Activated CD4-positive, alpha-beta T cell treated with anti-CD3 and anti-CD28 coated beads for 48 hours (primary cell): ENCODE measurements at places on chromosomes 5 and 9.

- no peak for DNase-seq
Measured at GRCh38 chr5:134637116-134637721, 4.6 kb upstream of the SAR1B start.

DNA sequence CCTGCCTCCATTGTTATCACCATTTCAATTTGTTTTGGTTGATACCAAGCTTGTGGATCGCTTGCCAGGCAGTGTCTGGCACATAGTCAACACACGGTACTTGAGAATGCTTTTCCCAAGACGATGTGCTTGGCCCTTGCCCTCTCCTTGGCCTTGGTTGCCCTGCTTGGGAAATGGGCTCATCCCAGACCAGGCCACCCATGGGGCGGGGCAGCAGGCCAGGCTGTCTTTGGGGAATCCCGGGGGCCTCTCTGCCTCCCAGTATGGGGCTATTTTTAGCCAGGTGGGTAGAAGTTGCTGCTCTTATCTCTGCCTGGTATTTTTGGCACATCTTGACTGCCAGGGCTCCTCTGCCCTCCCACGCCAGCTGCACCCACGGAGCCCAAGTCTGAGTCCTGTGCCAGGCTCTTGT is 49.9 kb downstream of the LMX1B start:
- DNase-seq: no peak

- DNase-seq: no peak
Measured at GRCh38 chr9:20597862-20598261, 24.4 kb downstream of the MLLT3 start.

DNA sequence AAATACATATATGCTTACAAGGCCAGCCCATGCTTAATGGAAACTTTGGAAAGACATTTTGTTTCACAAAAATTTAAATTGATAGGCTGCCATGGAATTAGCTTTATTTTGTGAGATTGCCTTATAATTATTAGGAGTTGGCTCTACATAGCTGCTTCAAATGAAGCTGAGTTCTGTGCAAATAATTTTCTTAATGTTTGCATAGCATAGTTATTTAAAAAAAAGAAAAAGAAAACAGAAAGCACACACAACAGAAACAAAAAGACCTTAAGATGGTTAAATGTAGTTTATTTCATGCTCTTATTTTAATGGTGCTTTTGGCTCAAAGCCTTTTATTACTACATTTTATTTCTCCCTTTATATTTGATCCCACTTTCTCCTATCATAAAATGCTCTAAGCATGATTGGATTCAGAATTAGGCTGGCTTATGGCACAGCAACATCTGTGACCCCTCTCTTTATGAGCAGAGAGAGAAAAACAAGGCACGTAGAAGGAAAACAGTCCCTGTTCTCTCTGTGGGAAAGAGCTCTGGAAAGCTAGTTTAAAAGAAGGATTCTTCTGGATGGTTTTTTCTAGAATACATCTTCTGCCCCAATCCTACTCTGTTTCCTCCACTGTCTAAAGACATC is 530.5 kb downstream of the NTRK2 start:
- DNase-seq: no peak

DNA sequence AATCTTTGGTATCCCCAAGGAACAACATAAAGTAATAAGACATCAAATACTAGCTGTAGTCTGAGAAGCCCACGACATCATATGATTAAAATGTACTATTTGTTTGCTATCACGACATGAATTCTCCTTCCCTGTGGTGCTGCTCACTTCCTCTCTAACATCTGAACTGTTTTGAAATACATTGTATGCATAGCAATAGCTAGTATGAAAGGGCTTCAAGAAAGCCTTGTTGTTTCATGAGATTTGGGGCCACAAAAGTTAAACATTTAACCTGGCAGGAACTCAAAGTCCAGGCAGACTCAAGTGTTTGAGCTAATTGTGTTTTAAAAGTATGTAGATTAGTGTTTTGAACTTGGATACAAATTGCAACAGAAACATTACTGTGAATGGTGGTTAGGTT is 237.4 kb upstream of the PTGER4 start:
- no peak for DNase-seq

GRCh38 chr9:104278929-104279496 is 184.9 kb downstream of the SMC2 start:
- DNase-seq: no peak

DNA sequence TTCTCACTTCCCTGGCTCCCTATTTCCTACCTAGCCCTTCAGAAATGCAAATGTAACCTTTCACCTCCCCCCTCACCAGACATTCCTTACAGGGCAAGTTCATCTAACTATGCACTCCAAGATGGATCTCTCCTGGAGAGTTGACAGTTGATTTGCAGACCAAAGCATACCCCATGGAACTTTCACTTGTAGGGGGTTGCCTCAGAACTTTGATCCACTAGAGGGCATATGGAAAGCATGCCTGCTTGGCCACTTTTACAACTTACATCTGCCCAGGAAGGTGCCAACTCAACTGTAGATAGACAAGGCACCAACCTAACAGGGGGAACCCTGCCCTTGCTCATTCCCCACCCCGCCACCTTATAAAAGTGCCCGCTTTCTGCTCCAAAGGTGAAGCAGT is 187.8 kb downstream of the NXNL2 start:
- DNase-seq: no peak

DNA sequence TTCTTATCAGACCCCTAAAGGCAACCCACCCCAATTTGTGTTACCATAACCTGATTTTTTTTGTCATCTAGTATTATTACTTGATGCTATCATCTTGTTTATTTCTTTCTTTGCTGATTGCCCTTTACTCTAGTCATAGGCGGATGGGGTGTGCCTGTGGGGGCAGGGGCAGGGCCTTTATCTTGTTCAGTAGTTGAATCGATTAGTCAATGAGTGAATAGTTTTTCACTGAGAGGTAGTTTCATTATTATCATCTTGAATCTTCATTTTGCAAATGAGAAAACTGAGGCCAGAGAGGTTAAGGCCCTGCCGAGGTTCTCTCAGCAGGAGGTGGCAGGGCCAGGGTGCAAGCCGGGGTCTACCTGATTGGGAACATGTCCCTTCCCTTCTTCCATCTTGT is 9.4 kb upstream of the GM2A start:
- peak; percentile 55 for DNase-seq

GRCh38 chr5:105817416-105817815 is 1853.3 kb downstream of the EFNA5 start:
- no peak for DNase-seq

DNA sequence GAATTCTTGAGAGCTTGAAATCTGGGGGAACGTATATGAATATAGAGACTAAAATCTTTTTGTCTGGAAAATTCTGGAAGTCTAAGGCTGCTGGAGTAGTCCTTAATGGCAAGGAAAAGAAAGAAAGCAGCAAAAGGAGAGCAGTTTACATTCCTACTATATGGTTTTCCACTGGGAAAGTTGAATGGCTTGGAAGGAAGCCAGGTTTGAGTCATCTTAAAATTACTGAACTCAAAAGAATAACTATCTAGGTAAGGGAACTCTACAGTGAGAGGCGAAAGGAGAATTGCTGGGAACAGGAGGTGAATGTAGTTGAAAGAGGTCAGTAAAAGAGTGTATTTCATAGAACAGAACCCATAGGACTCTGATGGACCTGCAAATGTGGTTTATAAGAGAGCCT is 258.1 kb upstream of the EDIL3 start:
- DNase-seq: no peak

DNA sequence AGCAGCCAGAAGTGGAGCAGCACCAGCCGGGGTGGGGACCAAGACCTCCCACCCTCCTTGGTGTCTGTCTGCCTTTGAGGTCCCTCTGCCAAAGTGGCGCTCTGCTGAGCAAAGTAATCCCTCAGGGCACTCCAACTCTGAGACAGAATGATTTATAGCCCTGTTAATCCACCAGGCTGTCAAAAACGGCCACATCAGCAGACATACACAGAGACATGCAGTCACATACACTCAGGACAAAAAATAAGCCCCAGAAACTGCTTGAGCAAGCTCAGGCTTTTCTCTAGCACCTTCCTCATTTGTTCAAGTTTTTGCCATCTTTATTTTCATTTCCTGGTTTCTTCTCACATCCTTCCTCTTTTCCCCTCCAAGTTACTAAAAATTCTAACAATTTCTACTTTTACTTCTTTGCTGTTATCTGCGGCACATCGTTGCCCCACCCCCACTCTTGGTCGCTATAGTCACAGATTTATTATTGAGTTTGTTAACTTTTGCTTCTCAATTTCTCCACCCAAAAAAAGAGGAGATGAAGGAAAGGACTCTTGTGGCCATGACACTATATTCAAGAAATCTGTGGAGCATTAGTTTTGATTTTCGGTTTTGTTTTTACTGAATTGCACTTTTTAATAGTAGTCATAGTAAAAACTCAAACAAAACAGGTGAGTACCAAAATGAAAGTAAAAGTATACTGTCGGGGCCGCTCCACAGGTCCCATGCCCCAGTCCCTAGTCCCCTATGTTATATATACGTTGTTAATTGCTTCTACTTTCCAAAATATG is 17.4 kb upstream of the ADRB2 start:
- peak; percentile 41 for DNase-seq

GRCh38 chr5:55319491-55319890 is 11.7 kb downstream of the MTREX start:
- no peak for DNase-seq

DNA sequence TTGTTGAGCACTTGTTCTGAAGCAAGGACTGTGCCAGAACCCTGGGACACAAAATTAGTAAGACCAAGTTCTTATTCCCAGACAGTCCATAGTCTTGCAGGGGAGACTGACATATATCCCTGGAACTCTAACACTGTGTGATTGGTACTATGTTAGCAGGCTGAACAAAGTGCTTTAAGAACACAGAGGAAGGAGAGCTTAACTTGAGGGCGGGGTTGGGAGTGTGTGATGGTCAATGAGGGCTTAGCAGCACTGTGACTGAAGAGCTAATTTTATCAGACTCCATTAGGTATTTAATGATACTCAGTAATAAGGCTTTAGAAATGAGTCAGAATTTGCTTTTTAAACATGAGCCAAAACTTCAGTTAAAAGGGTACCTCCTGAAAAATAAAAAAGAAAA is 14.9 kb upstream of the SPATA24 start:
- DNase-seq: no peak

- DNase-seq: no peak
Measured at GRCh38 chr5:73288803-73289720, 116.1 kb downstream of the TMEM174 start.

GRCh38 chr9:120630333-120630732 is 50.4 kb upstream of the CDK5RAP2 start:
- DNase-seq: no peak

- no peak for DNase-seq
Measured at GRCh38 chr9:18361646-18362045, 112.3 kb upstream of the ADAMTSL1 start.

DNA sequence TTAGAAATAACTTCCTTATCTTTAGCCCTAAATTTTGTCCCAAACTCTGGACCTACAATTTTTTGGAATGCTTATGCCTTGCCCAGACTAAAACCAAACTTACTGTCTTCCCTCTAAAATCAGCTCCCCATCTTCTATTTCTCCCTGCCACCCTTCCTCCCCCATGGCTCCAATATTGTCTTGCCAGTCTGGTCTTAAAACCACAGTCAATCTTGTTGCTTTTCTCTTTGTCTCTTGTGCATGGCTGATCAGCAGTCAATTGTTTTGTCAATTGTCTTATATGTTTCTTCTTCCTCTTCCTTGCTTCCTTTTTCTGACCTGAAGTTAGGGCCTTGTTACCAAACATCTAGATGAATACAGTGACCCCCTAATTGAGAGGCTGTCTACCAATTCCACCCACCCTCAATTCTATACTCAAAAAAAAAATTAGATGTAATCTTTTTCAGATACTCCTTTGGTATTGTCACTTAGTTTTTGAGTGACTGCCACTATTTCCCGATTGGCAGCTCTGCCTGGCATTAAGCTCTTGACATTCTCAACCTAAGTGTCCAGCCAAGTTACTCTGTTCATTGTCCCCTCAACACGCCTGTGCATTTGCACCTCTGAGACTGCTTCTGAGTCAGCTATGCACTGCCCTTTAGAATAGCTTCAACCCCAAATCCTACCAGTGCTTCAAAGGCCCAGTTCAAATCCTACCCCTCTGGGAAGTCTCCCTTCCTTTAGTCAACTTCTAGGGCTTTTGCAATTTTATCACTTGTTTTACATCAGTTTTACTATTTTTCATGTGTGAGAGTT is 2.5 kb downstream of the PDCD1LG2 start:
- no peak for DNase-seq

DNA sequence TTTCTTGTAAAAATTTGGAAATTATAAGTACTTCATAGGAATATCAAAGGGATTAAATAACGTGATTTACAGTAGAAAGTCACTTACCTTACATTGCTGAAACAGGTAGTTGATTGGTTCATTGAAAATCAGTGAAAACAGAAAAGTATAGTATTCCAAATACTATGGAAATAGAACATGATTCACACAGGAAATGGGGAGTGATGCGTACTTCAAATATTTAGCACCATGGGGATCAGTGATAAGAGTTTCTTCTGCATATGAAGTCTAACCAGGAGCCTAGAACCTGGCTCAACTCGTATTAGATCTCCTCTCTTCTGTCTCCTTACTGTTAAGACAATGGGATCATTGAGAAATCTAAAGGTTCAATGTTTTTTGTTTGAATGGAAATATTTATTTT is 133.3 kb downstream of the FAM174A start:
- no peak for DNase-seq

DNA sequence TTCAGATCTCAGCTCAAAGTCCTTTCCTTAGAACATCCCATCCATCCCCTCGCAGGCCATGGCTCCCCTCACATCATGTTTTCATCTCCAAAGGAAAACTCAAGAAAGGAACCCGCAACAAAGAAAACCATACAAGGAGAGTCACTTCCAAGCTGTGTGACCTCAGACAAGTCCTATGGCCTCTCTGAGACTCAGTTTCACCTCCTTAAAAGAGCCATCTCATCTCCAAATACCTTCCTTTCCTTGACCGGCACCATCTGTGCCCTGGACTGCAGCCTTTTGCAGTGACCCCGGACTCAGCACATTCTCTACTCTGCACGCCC is 10.7 kb downstream of the CORO2A start:
- DNase-seq: no peak

DNA sequence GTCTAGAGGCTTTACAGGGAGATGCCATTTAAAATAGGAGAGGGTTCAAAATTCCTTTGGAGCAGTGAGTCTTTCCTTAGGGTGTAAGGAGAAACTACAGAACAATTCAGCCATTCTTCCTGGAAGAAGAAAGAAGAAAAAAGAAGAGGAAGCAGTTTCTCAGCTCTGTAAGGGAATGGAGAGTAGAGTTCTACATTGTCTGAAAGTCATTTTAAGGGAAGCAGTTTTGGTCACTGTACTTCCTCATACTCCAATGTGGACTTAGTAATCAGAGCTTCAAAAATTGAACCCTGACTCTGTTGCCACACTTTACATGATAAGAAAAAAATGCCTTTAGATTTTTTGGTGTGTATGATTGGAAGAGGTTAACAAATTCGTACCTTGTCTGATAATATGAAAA is 122.4 kb downstream of the LRRC70 start:
- DNase-seq: no peak
